ENCODE measurements at places on chromosomes 4 and X.

- DNase-seq: no peak
Observed at GRCh38 chr4:15349531-15349935, 78.3 kb upstream of the C1QTNF7 start.

GRCh38 chr4:184434021-184434420 is 40.3 kb downstream of the IRF2 start:
- DNase-seq: no peak

GRCh38 chr4:683982-684622 is 4.8 kb downstream of the SLC49A3 start:
- DNase-seq: peak; percentile 24

DNA sequence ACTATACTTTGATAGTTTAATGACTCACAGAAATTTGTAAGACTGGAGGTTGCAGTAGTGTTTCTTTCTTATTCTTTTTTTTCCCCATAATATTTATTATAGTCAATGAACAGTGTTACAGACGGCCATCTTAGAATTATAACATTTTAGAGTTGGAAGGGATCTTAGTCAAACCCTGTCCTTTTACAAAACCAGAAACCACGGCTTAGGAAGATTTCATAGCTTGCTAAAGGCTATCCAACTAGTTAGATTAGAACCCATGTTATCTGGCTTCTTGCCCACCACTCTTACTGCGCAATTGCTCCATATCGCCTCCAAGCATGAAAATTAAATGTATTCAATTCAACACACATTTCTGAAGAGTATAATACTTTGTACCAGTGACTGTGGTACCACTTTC is 1.1 kb downstream of the XIAP start:
- no peak for DNase-seq

Measured in CD4-positive, alpha-beta T cell treated with Interferon alpha-2 for 1 hour (primary cell).